ENCODE measurements at places on chromosomes 4 and X.
A peak's percentile ranks its signal among the peaks of the same experiment; 100 is the strongest.

DNA sequence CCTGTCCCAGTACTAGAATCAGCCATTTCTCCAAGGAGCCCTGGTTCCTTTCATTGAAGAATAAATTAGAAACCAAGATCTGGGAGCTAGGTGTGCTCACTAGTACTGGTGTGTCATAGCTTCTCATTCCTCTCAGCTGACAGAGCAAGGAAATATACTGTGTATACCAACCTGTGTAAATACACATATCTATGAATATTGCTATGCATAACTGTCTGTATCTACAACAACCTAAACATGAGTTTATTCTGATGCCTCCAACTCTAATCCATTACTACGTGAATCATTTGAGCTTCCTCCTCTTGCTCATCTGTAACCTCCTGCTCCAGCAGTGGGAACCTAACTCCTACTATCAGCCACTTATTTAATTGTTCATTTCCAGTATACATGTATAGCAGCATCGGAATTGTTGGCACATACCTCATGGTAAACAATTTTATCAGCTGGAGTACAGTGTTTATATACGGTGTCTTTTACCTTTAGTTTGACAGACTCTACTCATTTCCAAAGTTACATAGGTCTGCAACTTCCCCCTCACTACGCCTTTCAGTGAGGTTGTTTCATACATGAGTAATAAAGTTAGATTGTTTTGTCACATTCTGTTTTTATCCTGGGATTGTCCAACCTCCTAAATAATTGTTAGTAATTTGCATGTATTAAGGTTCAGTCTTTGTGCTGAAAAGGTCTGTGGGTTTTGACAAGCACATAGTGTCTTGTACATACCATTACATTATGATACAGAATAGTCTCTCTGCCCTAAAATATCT is 7.1 kb upstream of the SCRG1 start:
- DNase-seq: no peak

- DNase-seq: no peak
Observed at GRCh38 chrX:105483011-105483410, 262.5 kb upstream of the TEX13A start.

DNA sequence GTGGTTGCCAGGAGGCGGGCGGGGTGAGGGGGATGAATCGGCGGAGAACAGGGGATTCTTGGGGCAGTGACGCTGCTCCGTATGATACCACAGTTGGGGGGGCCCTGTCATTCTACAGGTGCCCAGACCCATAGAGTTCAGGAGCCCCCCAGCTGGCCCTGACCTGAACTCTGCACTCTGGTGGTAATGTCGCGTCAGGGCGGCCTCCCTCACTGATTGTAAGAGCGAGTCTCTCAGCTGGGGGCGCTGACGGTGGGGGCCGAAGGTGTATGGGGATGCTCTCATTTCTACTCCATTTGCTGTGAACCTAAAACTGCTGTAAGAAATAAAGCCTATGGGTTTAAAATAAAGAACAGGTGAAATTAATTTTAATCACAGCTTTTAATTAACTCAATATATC is 91.8 kb upstream of the PSAPL1 start:
- DNase-seq: no peak

- no peak for DNase-seq
Observed at GRCh38 chr4:47217291-47217690, 185.9 kb downstream of the GABRB1 start.

- peak; percentile 54 for DNase-seq
Observed at GRCh38 chr4:145938618-145939440, at the start of gene ZNF827. Gene ZNF827, minus strand, starts transcription at chr4:145938823. Its CDS starts 416 bp downstream, at chr4:145938407.

DNA sequence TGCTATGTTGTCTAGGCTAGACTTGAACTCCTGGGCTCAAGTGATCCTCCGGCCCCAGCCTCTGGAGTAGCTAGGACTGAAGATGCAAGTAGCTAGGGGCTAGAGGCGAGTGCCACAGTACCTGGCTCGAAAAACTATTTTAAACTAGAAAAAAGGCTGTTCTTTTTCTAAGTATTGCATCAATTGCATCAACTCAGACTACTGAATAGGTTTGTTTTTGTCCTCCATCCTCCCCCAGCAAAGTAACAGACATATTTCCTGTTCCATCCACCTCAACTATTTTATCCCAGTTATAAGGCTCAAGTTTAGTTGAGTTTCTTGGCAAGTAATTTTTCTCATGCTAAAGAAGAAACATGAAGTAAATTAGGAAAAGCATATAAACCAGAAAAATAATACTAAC is 4.1 kb downstream of the SH3RF1 start:
- no peak for DNase-seq

DNA sequence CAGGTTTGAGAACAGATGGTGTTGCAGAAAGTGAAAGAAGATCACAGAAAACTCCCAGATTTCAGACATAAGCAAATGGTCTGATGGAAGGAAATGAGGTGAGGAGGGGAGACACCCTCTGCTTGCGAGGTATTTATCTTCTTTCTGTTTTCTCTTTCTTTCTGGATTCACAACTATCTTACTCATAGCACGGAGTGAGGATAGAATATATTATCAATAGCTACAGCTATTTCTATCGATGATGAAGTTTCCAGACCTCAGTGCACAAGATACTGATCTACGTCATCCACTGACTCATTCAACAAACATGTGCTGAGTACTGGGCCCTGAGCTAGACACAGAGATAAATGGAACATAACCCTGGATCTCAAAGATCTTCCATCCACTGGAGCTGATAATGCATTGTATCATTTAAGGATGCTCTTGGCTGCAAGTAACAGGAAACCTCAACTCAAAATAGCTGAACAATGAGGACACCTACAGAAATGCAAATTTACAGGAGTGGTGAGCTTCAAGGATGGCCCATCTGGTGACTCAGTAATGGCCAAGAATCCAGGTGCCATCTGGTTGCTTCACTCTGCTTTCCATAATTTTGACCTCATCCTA is 21.2 kb downstream of the SLC2A9 start:
- DNase-seq: no peak

DNA sequence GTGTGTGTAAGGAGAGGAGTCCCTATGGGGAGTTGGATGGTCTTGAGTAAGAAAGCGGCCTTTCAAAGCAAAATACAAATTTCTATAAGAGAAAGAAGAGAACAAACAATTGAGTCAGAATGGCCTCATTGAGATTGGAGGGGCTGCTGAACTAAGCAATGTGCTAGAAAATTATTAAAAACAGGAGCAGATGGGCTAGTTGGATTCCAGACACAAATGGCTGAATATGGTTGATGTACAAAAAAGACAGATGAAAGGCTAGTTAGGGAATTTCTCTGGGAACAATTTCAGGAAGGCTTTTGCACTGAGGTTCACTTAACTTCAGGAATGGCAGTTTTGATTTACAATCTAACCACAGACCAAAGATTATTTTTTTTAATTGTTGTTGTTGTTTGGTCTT is 1806.8 kb upstream of the TENM3 start:
- no peak for DNase-seq

- DNase-seq: no peak
Observed at GRCh38 chrX:7215842-7216241, 67.9 kb upstream of the PUDP start.

DNA sequence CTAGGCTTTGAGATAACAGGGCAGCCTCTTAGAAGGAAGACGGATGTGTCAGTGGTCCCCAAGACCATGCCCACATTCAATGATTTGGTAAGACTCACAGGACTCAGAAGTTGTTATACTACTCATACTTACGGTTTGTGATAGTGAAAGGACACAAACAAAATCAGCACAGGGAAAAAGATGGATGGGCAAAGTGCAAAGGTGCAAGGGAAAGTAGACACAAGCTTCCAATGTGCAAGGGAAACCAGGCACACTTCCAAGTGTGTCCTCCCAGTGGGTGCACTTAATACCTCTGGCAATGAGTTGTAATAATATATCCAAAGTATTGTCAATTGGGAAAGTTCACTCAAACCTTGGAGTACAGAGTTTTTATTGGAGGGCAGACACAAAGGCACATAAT is 53.8 kb upstream of the VCX start:
- no peak for DNase-seq

- no peak for DNase-seq
Observed at GRCh38 chrX:11908371-11908770, 150.3 kb downstream of the MSL3 start.

DNA sequence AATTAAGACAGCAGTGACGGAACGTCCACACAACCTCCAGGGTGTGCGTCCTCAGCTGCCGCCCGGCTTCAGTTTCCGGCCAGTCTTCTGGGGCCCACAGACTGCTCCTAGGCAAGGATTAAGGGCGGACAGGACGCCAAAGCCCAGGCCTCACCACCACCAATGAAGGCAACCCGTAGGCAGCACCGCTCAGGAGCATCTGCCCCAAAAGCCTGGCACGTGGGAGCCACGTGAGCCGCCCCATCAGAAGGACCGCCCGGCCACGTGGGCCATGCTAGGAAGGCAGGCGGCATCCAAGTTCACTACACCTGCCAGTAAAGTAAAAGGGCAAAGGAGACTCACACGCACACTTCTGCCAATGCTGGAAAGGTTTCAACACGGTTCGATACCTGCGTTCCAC is 14.3 kb downstream of the FAM53A start:
- no peak for DNase-seq

DNA sequence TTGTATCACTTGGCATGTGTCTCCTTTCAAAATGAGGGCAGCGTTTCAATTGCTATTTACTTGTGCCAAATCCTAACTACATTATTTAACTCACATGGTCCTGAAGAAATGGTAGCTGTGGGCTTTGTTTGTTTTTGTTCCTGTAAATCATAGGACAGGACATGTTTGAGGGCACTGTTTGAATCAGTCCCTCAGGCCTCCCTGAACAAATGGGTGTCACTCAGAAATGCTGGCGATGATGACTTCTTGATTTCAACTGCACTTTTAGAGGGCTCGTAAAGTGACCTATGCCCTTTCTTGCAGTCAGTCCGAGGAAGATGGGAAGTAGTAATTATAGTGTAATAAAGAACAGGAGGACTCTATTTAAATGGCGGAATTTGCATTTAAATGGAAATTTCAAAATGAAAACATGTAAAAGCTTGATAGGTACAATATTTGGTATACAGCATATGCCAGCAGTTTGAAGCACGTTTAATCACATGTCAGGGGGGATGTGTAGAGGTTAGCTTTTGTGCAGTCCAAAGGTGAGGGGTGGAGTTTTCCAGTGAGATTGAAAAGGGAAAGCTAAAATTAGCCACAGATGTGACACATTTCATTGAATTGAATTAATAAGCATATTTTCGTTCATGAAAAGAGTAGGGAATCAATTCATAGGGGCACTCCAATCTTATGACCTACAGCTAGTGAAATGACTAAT is 1958.7 kb upstream of the IGFBP7 start:
- no peak for DNase-seq

GRCh38 chr4:77076889-77077635 is 1.3 kb upstream of the CCNI start:
- DNase-seq: no peak

DNA sequence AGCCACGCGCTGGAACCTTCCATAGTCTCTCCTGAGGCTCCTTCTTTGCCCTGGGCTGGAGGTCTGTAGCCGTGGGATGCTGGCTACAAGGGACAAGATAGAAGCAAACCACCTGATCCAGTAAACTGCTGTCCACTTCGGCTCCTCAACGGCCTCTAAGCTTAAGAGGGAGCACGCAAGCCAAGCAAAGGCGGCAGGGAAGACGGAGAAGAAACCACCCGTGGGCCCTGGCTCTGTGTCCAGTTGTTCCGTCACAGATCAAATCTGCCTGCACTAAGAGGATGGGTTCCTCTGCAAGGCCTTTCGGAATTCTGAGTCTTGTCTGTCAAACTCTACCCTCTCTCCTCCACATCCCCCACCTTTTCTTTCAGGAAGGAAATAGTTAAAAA is 401 bp upstream of the EDNRA start:
- DNase-seq: no peak

- DNase-seq: no peak
Observed at GRCh38 chr4:76209881-76210280, 3.7 kb downstream of the SCARB2 start.

- no peak for DNase-seq
Observed at GRCh38 chrX:31932769-31933168, 860.9 kb upstream of the FTHL17 start.

GRCh38 chrX:96480081-96480480 is 204.6 kb upstream of the DIAPH2 start:
- peak; percentile 1 for DNase-seq

DNA sequence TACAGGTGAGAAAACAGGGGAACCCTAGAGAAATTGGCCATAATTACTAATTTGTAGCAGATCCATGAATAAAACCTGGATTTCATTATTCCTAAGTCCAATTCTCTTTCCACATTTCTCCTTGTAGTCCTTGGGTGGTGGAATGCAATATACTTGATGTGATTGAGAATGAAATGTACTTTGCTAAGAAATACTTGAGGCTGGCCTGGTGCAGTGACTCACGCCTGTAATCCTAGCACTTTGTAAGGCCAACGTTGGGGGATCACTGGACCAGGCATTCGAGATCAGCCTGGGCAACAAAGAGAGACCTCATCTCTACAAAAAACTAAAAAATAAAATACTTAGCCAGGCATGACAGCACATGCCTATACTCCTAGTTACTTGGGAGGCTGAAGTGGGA is 15.9 kb downstream of the TMEM184C start:
- no peak for DNase-seq

GRCh38 chr4:1399508-1400190 is 6.6 kb downstream of the NKX1-1 start:
- DNase-seq: no peak

- no peak for DNase-seq
Observed at GRCh38 chr4:118767109-118767508, 68.8 kb downstream of the SEC24D start.

DNA sequence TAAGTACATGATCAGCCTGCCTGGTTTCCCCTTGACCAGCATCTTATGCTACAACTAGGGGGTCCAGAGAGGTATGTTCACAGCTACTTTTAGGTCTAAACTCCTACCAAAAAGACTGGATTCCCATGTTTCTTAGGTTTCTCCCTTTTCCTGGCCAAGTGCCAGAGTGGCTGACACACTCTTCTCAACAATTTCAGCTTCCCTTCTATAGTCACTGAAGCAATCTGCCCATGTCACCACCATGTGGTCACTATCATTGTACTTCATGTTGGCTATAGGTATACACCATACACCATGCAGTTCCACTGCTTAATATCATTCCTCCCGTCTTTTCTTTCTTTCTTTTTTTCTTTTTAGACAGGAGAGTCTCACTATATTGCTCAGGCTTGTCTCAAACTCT is 66.9 kb downstream of the KLHL13 start:
- DNase-seq: no peak

GRCh38 chrX:152177052-152177451 is 38.7 kb upstream of the MAGEA10 start:
- no peak for DNase-seq

DNA sequence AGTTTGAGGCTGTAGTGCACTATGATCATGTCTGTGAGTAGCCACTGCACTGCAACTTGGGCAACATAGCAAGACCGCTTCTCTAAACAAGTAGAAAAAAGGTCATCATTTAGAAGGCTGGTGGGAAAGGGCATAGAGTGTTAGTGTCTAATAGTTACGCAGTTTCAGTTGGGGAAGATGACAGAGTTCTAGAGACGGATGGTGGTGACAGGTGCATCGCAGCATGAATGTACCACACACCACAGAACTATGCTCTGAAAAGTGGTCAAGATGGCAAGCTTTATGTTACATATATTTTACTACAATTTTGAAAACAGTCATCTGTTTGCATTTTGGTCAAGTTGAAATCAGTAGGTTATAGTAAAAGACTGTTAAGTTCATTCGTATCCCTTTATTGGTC is 23.7 kb upstream of the CLDN34 start:
- DNase-seq: no peak

Data from fibroblast of skin of left quadriceps (primary cell).